Glutamatergic neuron (in vitro differentiated cells): ENCODE measurements at places on chromosomes 11 and 22. TPM values are rescaled to one million over a fixed set of nuclear protein-coding genes. Genes with fewer than 3 reads are reported as not detected.

DNA sequence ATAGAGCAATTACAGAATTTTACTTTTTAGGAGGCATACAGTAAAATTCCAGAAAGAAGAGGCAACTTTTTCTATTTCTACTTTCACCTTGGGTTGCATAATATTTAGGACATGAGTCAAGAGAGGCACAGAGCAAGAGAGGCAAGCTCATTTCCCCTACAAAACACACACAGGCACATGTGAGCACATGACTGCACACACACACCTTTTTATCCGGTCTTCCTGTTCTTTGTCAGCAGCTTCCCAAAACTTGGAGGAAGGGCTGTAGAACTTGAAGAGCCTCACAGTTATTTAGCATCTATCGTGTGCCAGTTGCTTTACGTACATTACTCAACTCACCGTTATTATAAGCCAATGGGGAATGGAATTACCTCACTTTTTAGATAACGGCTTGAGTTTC is 37.8 kb upstream of the CCDC179 start:
- no peaks in the 10 kb centered on the region for H3K4me1 ChIP-seq
- H3K27ac ChIP-seq = no peak overlapping the region
- no peak for DNase-seq
- no peaks in the 10 kb centered on the region for H3K36me3 ChIP-seq
- no peaks in the 10 kb centered on the region for H3K27me3 ChIP-seq
- no peak overlapping the region for H3K4me3 ChIP-seq

DNA sequence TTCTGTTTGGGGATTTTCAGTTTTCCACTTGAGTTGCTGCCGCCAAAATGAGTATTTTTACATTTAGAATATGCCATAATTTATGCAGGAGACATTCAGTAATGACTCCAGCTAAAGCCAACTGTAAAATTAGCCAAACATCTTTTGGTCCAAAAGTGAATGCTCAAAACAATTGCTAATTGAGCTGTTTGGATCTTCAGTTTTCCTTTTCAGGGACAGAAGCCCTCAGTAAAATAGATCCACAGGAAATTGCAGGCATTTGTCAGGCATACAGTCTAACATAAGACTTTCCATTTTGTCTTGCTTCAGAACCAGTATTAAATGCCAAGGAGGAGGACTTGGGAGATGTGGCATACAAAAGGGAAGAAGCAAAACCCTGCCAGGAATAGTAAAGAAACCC is 524.8 kb upstream of the API5 start:
- no peak overlapping the region for H3K27ac ChIP-seq
- no peaks in the 10 kb centered on the region for H3K27me3 ChIP-seq
- H3K4me1 ChIP-seq = no peaks in the 10 kb centered on the region

DNA sequence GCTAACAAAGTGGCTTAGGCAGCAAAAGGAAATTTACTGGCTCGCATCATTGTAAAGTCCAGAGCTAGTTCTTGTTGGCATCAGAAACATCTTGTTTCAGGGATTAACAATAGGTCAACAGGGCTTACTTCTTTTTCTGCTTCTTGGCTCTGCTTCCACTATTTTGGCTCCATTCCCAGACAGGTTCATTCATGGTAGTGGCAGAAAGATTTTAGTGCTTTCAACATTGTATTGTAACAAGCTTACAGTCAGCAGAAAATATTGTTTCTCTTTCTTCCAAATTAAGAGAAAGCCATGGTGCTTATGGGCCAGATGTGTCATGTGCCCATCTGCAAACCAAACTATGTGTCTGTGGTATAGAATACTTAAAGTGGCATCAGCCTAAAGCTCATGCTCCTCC is 315.6 kb downstream of the RAB38 start:
- H3K4me1 ChIP-seq = no peaks in the 10 kb centered on the region
- H3K4me3 ChIP-seq = no peak overlapping the region
- no peak for DNase-seq

- no peaks in the 10 kb centered on the region for H3K27me3 ChIP-seq
- H3K27ac ChIP-seq = no peak overlapping the region
- H3K4me3 ChIP-seq = no peak overlapping the region
- DNase-seq = no peak
- H3K36me3 ChIP-seq = no peaks in the 10 kb centered on the region
- no peaks in the 10 kb centered on the region for H3K4me1 ChIP-seq
Observed at GRCh38 chr11:18563090-18563730, 25.3 kb downstream of the UEVLD start.

Gene APOL3
- total RNA-seq = not detected

DNA sequence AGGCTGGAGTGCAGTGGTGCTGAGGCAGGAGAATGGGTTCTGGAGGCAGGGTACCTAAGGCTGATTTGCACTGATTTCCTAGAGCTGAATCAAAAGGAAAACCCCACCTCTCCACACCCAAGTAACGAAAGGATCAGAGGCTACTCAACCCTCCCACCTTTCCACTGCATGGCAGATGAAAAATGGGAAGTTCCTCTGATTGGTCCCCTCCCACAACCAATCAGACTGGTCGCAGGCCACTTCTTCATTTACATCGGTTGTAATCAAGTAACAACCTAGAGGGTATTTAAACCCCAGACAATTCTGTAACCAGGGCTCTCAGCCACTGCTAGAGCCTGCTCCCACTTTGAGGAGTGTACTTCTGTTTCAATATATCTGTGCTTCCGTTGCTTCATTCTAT is 18.6 kb upstream of the PARVB start:
- no peak for DNase-seq
- H3K27me3 ChIP-seq = peaks cover 2% of the 10 kb centered on the region
- H3K4me3 ChIP-seq = no peak overlapping the region
- no peaks in the 10 kb centered on the region for H3K4me1 ChIP-seq
- no peak overlapping the region for H3K27ac ChIP-seq
- peaks cover 5% of the 10 kb centered on the region for H3K36me3 ChIP-seq

Gene TSSK2
- total RNA-seq = not detected

DNA sequence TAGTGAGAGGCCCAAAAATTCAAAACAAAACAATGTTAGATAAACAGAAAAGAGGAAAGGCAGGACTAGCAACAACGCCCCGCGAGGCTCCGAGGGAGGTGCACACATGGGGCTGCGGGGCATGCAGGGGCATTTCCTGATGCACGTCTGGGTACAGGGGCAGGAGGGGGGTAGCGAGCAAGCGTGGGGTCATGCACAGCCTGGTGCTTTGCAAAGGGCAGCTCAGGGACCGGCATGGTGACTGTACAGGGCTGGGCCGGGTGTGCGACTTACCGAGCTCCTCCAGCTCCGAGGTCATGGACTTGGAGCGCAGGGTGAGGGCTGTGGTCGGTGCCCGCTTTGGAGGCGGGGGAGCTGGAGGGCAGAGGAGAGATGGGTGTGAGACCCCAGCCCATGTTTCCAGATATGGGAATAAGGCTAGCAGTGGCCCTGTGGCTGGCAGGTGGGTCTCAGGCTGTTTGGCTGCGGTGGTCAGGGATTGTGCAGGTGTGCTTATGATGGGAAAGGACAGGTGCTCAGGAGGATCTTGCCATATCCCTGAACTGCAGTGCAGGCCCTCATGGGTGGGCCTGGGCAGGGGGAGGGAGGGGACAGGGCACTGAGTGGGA is 103.7 kb downstream of the CTTN start:
- no peaks in the 10 kb centered on the region for H3K36me3 ChIP-seq
- H3K27ac ChIP-seq = peak overlapping the region; percentile 86
- peaks cover 4% of the 10 kb centered on the region for H3K27me3 ChIP-seq
- DNase-seq = no peak
- H3K4me1 ChIP-seq = peaks cover 32% of the 10 kb centered on the region

- H3K27me3 ChIP-seq = no peaks in the 10 kb centered on the region
- H3K4me1 ChIP-seq = peaks cover 20% of the 10 kb centered on the region
- DNase-seq = peak; percentile 62
- H3K4me3 ChIP-seq = peak overlapping the region; percentile 53
- no peak overlapping the region for H3K27ac ChIP-seq
Observed at GRCh38 chr11:106087815-106088435, 10.5 kb downstream of the AASDHPPT start.

DNA sequence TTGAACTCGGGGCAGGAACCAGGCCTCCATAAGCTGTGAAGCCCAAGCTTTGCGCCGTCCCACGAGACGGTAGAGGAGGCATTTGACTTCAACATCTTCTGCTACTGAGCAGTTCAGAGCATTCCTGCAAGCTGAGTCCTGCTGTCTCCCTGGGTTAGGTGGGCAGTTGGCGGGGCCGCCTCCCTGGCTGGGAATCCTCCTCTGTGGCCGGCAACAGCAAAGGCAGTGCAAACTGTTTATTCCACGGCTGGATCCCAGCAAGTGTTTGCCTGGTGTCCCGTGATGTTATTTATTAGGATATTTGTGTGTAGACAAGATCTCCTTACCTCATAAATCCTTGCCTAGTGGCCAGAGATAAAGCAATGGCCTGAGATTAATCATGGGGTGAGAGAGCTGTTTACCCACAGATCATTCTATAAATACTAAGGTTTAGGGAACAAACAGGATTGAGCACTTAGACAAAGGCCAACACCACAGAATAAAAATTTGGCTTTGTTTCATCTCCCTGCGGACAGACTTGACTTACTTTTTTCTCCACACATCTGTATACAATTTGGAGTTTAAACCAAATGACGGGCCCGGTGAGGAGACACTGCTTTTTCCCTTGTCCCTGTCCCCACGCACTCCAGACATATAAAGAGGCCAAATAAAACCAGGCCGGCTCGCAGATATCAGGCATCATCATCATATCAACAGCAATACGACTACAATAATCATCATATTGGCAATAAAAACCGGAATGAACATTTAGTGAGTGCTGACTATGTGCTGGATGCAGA is 63.4 kb downstream of the NAT10 start:
- H3K4me3 ChIP-seq = peak overlapping the region; percentile 52
- no peak for DNase-seq
- peaks cover 23% of the 10 kb centered on the region for H3K4me1 ChIP-seq
- H3K36me3 ChIP-seq = no peaks in the 10 kb centered on the region
- peak overlapping the region; percentile 69 for H3K27ac ChIP-seq

- H3K36me3 ChIP-seq = no peaks in the 10 kb centered on the region
- peaks cover 41% of the 10 kb centered on the region for H3K4me1 ChIP-seq
- DNase-seq = peak; percentile 60
- H3K4me3 ChIP-seq = peak overlapping the region; percentile 92
- H3K27ac ChIP-seq = peak overlapping the region; percentile 98
Observed at GRCh38 chr11:113472471-113472870, 2.7 kb downstream of the DRD2 start.

Gene C11orf52
- not detected for total RNA-seq
